ENCODE measurements at places on chromosomes 12 and 14.

DNA sequence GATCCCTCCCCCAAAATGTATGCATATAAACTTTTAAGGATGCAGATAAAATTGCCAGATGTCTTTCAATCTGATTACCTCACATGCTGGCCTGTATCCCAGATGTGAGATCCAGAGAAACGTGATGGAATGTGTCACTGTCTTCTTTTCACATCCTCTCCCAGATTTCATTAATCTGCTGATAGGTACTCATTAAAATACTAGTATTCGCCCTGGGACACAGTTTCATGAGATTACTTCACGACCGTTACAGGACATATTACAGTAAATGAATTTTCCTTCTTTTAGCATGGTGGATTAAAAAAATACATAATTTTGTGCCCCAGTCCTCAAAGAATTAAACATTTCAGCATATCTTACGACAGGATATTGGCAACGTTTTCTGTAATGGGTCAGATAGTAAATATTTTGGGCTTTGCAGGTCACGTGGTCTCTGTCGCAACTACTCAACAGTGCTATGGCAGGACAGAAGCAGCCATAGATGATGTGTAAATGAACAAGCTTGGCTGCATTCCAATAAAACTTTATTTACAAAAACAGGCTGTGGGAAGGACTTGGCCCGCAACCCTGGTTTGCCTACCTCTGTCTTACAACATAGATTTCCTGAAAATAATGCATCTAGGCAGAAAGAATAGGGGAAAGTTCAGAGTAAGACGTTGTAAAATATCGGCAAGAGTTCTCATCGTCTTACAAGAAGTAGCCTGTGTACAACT is 156.0 kb upstream of the DIO3 start:
- DNase-seq, result no peak

- no peak for DNase-seq
These were observed 257.0 kb downstream of the ETNK1 start for GRCh38 chr12:22881878-22882385.

DNA sequence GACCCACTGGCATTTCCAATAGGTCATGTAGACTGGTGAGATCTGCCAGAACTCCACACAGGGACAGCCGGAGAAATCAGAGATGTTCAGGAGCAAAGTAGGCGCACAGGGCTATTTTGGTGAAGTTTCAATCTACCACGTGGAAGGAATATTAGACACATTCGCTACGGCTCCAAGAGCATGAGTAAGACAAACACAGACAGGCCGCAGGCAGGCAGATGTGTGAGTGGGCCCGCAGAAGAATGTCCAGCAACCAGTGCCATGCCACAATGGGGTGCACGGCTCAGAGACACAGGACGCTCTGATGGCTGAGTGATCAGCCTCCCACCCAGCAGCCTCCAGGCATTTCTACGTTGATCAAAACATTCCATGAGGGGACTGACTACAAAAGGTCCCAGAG is 10.4 kb downstream of the SLC15A4 start:
- DNase-seq, result no peak

DNA sequence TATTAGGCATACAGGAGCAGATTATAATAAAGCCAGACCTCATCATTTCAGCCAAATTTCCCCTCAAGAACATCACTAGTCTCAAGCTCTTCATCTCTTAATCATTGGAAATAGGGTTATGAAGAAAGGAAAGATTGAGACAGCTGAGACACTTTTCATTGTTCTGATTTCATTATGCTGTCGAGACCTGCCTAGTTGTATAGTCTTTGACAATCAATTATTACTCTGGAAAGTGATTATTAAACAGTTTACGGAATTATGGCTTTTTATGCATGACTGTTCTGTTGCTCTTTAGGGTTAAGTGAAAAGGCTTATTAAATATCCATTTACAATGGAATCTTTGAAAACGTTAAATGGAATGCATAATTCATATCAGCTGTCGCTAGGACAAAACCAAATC is 48.3 kb downstream of the TTC6 start:
- DNase-seq, result no peak

- no peak for DNase-seq
These were observed 56.7 kb upstream of the BICD1 start for GRCh38 chr12:32049956-32050355.

DNA sequence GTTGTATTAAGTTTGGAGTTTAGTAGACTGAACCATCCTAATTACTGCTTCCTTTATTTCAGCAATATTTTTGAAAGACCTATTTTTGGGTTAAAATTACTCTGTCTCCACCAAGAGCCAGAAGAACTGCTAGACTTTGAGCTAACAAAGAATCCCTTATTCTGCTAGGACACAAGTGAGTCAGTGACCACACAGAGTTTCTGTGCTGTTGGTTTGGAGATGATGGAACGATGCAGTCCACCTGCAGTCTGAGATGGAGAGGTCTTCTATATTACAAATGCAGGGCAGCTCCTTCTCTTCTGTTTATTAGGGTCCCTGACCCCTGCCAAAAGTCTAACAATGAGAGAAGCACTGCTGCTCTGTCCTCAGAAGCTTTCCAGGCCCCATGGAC is 6.7 kb upstream of the STXBP6 start:
- no peak for DNase-seq

DNA sequence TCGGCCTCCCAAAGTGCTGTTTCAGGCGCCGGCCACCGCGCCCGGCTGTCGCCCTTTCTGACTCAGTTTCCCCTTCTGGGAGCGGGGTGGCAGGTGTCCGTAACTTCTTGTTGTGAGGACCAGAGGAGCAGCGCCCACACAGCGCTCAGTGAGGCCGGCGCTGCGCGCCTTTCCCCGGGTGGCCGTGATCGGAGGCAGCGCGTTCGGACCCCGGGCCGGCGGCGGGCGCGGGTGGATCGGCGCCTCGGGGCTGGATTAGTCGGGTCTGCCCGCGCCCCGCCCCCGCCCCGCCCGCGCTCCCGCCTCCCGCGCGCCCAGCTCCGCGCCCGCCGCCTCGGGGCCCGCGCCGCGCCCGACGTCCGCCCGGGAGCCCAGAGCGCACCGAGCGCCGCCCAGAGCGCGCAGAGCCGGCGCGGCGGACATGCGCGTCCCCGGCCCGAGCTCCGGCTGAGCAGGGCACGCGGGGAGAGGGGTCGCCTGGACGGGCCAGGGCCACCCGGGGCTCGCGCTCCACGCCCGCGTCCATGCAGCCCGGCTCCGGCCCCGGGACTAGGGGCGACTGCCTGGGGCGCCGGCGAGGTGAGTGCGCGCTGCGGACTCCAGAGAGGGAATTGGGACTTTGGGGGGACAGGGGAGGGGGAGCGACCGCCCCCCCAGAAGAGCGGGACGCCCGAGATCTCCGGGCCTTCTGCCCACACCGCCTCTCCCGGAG is 50.6 kb downstream of the LRCOL1 start:
- DNase-seq, result no peak

- no peak for DNase-seq
These were observed 1.1 kb downstream of the ARHGAP5 start for GRCh38 chr14:32078023-32078857.

DNA sequence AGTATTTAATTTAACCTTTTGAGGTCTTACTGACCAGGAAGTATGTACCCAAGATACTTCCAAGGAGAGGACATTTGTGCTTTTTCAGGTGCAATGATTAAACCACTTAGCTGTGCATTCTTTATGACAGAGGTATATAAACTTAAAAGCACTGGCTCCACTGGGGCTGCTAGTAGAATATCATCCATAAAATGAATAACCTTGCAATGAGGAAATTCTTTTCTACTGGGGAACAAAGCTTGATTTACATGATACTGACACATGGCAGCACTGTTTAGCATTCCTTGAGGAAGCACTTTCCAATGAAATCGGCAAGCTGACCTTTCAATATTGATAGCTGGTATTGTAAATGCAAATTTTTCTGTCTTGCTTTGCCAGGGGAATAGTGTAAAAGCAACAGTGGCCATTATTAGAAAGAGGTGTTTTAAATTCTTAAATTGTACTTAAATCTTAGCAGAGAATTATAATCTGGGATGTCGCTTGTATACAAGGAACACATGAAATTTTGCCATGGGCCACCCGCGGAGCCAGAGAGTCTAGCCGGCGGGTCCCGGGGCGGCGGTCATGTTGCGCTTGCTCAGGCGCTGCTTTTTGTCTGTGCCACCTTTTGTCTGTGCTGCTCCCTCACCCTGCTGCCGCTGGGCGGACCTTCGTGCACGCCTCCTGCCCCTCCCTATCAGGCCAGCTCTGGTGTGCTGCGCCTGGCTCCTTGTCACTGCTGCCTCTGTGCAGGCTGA is 20.9 kb upstream of the BLTP3B start:
- peak; percentile 55 for DNase-seq

DNA sequence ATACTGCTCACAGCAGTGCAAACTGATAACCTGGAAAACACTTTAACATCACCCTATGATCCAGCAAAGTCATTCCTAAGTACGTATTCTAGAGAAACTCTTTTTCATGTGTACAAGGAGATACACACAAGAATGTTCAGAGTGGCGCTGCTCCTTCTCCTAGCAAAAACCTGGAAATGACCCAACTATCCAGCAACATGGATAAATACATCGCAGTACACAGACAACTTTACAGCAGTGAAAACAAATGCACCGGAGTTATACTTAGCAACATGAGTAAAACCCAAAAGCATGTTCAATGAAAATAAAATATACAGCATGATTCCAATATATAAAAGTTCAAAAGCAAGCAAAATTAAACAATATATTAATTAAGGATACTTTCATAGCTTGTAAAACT is 18.7 kb downstream of the SART3 start:
- no peak for DNase-seq

DNA sequence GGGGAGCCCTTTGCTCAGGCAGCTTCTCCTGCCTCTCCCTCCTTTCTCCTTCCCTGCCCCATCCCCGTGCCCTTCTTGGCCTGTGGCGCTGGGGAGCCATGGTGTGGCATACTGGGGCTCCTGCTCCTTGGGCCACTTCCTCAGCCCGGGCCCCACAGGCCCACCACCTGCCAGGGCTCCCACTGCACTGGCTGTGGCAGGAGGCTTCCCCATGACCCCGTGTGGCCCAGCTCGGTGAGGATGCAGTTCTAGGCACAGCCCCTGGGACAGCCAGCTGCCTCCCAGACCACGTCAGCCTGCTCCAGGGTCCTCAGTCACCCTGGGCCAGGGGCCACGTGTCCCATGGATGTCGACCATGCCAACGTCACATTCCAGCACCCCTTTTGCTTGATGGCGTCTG is 13.0 kb upstream of the AMN start:
- DNase-seq, result no peak

DNA sequence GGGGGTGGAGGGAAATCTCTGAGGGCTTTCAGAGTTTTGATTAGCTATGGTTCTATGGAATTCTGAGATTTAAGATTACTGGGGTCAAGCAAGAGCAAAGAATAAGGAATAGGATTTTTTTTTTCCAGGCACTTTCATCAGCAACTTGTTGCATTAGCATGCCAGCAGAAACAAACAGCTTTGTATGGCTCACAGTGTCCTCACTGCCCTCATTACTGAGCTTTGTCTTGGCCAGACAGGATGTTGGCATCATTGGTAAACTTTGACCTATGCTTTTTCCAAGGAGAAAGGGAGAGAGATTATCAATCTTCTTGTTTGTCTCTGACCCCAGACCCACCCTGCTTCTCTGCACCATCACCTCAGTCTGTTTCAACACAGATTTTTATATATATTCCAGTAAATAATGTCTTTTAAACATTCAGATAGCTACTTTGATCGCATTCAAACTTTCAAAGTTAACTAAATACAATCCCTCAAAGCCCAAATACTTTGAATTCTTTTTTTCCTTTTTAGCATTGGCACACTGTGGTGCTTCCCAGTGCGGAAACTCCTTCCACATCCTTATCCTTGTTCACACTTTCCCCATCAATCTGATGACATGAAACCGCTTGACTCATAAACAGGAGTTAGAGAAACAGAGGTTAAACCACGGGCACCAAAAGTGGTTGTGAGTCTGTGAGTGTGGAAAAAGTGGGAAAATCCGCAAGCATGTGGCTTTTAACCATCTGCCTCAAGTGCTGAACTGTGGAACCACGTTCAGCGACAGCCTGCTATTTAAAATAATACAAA is 282.2 kb upstream of the FAR2 start:
- DNase-seq, result no peak

- DNase-seq, result no peak
These were observed 70.3 kb upstream of the NR2C1 start for GRCh38 chr12:95143621-95144205.

DNA sequence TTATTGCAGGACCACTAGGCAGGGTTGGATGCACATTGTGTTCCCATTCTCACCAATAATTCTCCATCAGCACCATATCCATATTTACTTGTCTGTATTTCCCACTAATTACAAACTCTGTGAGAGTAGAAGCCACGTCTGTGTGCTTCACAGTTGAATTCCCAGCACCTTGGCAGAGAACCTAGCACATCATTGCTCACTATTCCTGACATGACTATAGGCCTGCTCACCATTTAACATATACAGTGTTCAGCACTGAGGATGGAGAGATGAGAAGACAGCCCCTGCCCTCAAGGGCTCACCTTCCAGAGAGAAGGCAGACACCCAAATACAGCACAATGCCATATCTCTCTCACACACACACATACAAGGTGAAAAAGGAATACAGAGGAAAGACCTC is 5.0 kb downstream of the DAD1 start:
- DNase-seq, result no peak

- DNase-seq, result no peak
These were observed 728.8 kb downstream of the RPS29 start for GRCh38 chr14:48857366-48857765.

DNA sequence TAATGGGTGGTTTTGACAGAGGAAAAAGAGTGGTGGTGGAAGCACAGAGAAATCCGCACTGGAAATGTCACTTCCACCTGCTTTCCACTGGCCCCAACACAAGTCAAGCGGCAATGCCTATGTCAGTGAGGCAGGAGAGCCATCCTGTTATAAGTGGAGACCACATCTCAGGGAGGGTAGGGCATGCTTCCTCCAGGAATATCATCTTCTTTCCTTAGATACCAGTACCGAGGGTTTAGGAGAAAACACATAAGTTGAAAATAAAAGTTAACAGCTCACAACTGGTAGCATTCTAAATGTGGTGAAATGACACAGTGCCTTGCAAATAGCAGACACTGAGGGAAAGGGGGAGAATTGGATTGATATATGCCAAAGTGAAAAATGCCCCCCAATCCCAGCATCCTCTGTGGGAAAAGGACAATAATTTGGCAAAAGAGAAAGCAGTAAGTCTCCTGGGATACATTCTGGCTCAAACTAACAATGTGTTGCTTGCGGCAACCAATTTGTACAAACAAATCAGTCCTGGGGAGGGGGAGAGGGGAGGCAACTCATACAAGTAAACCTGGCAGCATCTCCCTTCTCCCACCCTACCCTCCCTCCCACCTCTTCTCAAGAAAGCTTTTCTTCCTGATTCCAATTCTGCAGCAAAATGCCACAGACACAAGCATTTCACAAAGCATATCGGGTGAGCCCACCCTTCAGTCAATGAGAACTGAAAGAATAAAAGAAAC is 57.1 kb downstream of the STON2 start:
- no peak for DNase-seq

- DNase-seq, result no peak
These were observed 74.4 kb downstream of the WDR20 start for GRCh38 chr14:102213984-102214658.
